ELR (cell line): ENCODE measurements at places on chromosomes 3 and 15.

- DNase-seq, result peak; percentile 61
Observed at GRCh38 chr3:30607032-30607833, 832 bp downstream of the TGFBR2 start.

GRCh38 chr3:5428607-5429516 is 241.4 kb downstream of the EDEM1 start:
- no peak for DNase-seq

GRCh38 chr3:90145094-90145860 is 1037.9 kb downstream of the EPHA3 start:
- no peak for DNase-seq

DNA sequence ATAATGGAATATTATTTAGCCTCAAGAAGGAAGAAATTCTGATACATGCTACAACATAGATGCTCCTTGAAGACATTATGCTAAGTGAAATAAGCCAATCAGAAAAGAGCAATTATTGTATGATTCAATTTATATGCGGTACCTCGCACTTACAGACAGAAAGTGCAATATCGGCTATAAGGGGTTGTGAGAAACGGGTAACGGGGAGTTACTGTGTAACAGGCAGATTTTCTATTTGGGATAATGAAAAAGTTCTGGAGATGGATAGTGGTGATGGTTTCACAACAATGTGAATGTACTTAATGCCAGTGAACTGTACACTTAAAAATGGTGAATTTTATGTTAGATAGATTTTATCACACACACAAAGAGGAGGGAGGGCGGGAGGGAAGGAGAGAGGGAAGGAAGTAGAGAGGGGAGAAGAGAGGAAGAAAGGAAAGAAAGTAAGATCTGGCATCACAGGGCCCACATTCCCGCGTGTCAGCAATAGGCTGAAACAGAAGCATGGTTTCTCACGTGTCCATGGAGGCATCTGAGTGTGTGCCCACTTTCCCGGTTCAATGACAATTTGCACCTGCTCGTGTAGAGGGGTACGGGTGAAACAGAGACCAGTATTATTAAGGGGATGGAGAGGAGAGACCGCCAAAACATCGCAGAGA is 700 bp upstream of the BLM start:
- peak; percentile 27 for DNase-seq

DNA sequence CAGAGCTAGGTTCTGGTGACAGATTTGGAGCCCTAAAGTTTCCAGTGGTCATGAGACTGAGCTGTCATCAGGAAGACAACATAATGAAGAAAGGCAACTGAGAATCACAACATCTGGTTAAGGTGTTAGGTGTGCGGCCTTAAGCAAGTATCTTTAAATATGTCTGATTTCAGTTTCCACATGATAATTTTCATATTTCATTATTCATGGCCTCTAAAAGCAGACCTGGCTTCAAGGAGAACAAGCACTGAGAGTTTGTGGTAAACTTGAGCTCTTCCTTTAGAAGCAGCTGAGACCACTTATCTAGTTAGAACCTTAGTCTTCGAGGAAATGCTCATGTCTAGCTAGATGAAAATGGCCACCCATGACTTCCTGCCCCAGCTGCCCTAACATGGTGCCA is 25.7 kb upstream of the MYLK start:
- no peak for DNase-seq

DNA sequence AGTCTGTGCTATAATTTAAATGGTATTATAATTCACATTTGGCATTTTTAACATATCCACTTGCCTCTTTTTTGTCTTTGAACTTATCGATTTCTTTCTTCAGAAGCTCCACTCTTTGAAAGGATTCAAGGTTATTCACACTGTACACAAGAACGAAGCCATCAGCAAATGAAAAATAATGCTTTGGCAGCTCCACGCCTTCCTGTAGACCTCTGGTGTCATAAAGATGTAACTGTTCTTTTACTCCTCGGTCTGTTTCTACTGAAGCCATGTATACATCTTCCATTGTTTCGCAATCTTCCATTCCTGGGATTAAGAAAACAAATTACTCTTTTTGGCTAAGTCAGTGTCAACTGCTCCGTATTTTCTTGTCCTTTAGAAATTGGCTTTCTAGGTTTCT is 16.0 kb downstream of the NKIRAS1 start:
- peak; percentile 26 for DNase-seq

- peak; percentile 69 for DNase-seq
Observed at GRCh38 chr3:88203642-88204055, 53.9 kb downstream of the C3orf38 start.

- peak; percentile 64 for DNase-seq
Observed at GRCh38 chr3:62611541-62612240, 238.3 kb upstream of the FEZF2 start.

GRCh38 chr3:98763819-98764418 is 779 bp downstream of the ST3GAL6 start:
- no peak for DNase-seq

DNA sequence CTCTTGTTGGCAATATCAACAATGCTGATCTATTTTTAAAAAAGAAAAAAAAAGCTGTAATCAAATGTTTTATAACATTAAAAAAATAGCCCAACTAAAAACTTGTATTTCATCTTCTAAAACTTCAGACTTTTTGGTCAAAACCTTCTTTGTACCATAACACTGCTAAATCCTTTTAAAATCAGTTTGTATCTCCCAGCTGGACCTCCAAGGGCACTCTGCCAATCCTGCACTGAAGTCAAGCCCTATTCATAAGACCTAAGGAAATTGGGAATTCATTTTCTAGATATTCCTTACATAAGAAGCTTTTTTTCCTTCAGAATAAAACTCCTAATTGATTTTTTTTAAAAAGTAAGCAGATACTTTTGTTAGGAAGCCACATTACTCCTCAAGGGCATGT is 38.2 kb upstream of the HCLS1 start:
- DNase-seq, result no peak

DNA sequence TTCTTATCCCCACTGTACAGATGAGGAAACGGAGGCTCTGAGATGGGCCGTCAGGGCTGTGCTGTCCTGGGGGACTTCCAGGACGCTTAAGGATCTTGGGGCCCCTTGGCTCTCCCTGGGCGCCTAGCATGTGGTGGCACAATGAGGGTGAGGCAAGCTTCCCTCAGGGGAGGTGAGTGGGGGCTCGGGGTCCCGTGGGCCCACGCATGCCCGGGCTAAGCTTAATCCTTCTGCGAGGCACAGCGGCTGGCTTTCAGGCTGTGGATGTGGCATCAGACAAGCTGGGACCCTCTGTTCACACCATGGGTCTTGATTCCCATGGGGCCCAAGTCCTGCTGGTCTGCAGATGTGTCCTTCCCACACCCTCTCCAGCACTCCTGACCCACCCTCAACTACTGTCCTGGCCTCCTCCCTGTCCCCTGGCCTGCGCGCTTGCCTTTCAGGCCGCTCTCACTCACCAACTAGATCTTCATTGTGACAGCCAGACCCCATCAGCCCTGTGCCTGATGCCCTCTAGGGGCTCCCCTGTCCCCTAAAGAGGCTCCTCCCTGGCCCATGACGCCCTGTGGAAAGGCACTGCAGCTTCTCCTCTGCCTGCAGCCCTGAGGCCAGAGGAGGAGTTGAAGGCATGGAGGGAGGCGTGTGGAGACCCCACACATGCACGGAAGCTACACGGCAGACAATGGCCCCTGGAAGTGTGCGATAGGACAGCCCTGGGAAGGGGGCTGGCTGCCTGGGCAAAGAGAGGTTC is 11.3 kb downstream of the DUSP7 start:
- no peak for DNase-seq

- no peak for DNase-seq
Observed at GRCh38 chr15:85792102-85792731, 2.5 kb downstream of the KLHL25 start.

GRCh38 chr15:99442252-99442897 is 123.4 kb upstream of the MEF2A start:
- DNase-seq, result peak; percentile 66

DNA sequence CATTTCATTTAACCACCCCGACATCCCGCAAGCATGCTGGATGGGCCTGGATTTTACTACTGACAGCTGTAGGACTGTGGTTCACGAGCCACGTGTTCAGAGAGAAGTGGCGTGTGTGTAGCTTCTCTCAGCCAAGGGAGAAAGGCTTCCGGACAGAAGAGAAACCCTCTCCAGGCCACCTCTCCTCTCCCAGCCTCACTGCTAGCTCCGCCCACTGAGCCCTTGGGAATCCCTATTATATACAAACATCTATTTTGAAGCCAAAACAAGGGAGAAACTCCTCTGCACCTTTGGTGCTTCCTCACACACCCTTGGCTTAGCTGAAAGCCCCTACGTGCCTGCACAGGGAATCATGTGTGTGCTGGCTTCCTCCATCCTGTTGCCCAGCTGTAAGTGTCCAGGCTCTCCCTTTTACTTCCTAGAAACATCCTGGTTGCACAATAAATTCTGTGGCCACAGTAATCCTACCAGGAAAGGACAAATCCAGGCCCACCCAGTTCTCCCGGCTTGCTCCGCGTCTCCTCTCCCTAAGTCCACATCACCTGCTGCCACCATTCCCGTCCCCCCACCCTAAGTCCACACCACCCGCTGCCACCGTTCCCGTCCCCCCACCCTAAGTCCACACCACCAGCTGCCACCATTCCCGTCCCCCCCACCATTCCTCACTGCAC is 30.5 kb downstream of the PCSK6 start:
- no peak for DNase-seq

GRCh38 chr3:150449169-150449721 is 41.1 kb downstream of the TSC22D2 start:
- DNase-seq, result peak; percentile 90

DNA sequence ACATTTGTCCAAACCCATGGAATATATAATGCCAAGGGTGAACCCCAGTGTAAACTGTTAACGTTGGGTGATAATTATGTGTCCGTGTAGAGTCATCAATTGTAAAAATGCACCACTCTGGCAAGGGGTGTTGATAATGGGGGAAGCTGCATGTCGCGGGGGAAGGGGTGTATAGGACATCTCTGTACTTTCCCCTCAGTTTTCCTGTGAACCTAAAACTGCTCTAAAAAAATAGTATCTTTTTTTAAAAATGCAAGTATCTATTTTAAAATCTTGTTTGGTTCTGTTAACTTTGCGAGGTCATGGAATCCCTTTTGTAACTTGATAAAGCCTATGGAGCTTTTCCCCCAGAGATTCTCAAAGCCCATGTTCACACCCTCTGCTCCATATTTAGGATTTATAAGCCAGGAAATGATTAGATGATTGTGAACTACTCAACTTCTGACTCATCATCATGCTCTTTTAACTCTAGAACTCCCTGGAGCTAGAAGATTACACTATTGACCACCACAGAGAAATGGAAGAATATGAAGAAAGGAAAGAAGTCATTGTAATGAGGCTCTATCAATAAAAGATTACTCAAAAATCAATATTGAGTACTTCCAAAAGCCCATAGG is 56.1 kb upstream of the C3orf49 start:
- DNase-seq, result peak; percentile 39

DNA sequence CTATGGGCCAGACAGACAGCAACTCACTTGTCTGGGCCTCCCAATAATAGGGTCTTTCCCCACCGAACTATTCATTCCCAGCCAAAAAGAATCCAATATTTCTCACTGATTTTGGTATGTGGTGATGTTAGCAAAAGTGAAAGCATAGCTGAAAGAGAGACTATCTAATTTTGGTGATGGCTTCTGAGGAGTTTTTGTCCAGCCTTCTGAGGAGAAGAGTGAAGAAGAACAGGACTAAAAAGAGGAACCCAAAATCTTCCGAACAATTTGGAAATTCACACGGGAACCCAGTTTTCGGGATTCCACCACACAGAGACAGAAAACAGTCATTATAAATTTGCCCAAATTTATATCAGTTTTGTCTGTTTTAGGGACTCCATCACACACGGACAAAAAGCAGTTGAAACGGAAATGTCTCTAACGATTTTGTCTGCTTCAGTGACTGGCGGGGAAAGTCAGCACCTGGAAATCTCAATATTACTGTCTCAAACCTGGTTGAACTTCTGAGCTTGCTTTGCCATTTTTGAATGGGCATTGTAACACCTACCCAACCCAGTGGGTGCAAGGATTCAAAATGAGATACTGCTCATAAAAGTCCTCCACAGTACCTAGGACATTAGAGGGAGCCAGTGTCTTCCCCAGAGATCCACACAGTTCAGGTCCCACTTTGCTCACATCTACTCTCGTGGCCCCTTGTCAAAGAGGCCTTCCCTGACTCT is 9.1 kb downstream of the CD80 start:
- DNase-seq, result no peak

DNA sequence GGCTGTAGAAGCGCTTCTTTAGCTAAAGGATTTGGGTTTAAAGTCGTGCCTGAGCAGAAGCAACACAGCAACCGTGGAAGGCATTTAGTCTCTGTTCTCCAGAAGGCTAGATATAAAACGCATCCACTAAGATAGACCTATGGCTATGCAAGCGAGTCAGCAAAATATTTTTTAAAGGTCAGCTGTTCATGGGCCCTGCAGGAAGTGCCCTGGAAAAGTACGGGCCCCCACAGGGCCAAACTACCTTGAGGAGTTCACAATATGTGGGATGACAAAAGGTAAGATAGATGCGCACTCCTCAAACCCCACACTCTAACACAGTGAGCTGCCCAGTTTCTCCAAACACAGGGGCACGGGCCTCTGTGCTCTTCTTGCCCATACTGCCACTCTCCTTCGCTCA is 261.6 kb downstream of the VPS13C start:
- DNase-seq, result no peak

DNA sequence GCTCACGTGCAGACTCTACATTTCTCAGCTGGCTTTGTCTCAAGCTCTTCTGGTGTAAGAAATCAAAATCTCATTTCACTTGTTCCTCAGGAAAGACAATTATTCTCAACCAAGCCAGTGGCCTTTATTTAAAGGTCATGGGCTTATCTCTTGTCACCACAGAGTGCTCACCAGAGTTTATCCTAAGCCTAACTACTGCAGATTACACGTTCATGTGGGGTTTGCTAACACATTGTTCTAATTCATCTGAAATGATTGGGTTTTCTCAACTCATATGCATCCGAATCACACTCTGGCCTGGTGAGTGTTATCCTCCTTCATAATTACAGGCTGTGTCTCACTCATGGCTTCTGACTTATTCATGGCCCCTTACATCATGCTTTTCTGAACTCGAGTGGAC is 83.3 kb upstream of the TSC22D2 start:
- DNase-seq, result no peak
